Ovary (tissue), 10 donors: ENCODE measurements at places on chromosomes 5 and 9.

GRCh38 chr9:71704796-71705195 is 63.5 kb downstream of the CEMIP2 start:
- no peak for DNase-seq

GRCh38 chr9:89680547-89681467 is 76.0 kb downstream of the GADD45G start:
- DNase-seq, result no peak

GRCh38 chr9:136457326-136457725 is 17.7 kb upstream of the INPP5E start:
- no peak for DNase-seq

DNA sequence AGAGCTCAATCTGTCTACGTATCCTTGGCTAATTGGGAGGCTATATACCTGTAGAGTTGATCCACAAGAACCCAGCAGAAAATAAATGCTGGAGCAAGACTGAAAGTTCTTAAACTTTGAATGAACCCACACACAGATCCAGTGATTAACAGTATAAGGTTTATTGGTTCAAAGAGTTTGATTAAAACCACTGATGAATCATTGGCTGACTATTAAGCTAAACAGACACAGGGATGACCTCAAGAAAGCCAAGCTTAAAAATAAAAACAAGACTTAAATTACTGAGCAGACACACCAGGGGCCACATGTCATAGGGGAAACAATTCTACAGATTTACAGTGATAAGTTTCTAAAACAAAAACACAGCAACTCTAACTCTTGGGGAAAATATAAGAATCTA is 163.6 kb downstream of the SPATA31D1 start:
- DNase-seq, result no peak

DNA sequence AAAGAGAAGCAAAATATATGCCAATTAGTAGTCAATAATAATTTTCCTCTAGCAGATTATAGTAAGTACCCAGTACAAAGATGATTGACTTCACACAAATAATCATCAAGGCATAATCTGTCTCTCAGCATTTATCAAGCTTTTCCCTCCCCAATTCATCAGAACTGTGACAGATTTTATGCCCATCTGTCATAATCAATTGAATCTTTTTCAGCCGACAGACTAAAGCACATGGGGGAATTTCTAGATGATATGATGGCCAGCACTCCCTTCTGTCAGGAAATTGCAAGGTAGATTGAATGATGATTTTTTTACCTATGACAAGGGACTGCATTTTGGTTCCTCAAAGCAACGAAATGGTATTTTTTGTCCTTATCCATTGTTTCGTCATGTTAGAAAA is 227.1 kb upstream of the CYLC2 start:
- DNase-seq, result no peak

DNA sequence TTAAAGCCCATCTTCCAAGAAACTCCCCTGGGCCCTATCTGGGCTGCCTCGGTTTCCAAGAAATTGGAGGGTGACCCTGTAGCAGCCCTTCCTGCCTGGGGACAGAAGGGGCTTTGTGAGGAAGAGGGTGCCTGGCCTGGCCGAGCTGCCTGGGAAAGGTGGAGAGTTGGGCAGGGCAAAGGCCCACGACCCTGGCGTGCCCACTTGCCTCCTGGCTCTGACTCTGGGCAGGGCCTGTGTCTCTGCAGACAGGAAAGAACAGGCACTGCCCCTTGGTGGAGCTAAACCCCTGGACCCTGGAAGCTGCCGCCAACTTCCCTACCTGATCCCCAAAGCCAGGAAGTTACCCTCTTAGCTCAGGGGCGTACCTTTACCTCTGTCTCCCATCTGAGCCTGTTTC is 149.3 kb downstream of the RGS3 start:
- no peak for DNase-seq

DNA sequence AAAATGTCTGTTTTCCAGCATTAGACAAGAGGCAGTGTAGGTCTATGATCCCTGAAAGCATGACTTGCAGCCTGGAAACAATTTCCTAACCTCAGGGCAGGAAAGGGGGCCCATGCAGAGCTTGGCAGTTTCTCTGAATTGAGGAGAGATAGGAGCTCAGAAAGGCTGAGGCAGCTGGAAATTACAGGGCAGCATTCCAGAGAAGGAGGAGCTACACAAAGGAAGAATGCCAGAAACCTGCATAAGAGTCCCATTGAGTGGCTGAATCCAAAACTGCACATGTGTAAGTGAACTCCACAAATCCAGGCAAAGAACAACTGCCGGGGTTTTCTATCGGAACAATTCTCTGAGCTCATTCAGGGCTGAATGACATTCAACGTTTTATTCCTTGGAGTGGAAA is 346.8 kb downstream of the PIK3R1 start:
- DNase-seq, result peak; percentile 29

DNA sequence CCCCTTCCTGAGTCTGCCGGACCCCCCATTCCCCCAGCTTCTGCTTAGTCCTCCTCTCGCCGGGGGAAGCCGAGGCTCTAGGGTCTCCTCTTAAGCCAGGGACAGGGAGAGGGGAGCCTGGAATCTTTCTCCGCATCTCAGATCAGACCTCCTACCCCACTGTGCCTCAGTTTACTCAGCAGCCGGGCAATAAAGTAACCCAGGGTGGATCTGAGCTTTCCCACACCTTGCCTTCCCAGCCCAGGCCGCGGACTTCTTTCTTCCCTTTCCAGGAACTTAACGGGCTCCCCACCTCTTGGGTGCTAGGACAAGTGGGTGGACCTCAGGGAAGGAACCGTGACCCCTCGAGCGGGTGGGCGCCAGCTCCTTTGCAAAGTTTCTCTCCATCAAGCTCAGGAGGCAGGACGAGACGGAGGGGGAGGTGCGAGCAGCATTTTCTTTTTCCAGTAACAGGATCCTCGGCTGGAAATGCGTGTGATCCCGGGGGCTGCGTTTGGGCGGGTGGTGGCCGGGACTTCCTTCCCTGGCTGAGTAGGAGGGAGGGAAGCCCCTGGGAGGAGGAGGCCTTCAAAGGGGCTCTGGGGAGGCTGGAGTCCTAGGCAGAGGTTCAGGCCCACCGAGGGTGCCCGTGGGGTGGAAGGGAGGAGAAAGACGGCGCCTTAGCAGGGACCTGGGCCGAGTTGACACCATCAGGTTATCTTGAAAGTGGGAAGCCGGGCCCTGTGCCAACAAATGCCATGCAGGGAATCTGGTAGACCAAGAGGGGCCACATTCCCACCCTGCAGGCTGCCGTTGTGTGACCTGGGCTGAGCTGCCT is 795 bp downstream of the DAB2IP start:
- DNase-seq, result peak; percentile 46

DNA sequence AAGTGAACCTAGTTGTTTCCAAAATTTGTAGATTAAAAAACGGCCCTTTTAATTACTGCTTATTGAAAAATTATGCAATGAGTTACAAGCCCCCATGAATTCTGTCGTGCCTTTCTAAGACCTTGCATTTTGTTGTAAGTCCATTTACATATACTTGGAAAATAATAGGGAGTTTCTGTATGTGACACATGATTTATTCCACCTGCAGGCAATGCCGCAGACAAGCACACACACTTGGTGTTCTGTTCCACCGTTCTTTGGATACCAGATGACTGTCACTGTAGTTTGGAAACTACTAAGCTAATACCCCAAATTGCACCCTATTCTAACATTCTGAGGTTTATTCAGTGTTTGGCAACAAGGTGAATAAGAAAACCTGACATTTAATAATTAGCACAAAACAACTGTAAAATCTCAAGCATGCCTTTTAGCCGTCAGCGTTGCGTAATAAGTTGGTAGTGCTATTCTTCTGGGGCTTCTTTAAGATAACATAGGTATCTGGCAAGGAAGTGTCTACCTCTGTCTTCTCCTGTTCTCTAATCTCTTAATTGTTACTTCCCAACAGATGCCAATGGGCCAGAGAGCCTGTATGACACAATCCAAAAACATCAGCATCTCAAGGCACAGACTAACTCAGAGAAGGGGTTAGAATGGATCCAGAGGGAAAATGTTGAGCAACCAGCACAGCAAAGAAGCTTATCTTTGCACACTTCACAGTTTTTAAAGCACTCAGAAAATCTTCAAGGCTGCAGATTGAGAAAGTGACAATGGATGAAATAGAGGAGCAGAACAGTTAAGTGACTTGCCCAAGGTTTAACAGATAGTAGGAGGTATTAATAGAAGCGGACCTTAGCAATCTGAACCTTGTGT is 48.2 kb upstream of the DPYSL3 start:
- no peak for DNase-seq

DNA sequence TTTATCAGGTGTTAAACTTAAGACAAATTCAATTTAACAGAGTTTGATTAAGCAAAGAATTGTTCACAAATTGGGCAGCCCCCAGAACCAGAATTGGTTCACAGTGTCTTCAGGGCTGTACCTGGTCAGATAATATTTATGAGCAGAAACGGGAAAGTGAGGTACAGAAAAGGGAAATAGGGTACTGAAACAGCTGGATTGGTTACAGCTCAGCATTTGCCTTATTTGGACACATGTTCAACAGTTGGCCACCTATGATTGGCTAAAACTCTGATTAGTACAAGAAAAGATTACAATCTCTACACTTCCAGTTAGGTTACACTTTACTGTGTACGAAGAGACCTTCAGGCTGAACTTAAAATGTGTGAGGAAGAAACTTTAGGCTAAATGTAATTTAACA is 18.7 kb downstream of the LRRC70 start:
- no peak for DNase-seq

DNA sequence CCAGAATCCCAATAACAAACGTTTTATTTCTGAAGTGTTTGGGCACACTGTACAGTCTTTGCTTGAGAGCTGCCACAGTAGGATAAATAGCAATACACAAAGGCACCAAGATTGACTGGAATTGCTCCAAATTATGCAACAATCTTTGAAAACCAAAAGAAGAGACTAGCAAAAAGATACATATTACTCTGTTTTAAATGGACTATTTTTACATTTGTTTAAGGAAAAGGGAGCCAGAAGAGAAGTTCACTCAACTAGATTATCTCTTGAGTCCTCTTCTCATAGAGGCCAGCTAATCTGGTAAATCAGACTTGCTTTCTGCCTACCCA is 385.0 kb upstream of the SLC30A5 start:
- no peak for DNase-seq

DNA sequence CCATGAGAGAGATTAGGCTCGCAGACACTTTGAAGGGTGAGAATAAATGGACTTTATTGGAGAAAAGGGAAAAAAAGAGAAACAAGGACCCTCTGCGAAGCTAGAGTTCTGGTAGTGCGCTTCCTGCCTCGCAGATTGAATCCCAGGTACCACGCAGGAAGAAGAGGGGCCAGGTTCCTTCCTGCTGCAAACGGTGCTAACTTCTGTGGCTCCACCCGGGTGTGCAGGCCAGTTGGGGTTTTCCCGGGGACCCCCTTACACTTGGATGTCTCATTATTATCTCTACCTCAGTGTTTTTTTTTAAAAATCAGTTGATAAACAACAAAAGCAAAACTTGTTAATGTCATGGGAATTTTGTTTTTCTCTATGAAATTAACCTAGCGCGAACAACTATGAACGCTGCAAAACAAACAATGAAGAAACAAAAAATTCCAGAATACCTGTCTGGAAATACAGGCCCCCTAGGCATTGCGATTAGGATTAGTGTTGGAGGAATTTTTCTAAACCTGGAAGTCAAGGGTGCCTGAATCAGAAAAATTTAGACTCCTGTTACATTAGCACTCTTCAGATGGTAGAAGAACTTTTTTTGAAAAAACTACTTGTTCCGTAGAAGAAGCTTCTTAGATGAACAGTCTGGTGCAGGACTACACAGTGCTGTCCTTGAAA is 414.5 kb downstream of the MAN2A1 start:
- no peak for DNase-seq

DNA sequence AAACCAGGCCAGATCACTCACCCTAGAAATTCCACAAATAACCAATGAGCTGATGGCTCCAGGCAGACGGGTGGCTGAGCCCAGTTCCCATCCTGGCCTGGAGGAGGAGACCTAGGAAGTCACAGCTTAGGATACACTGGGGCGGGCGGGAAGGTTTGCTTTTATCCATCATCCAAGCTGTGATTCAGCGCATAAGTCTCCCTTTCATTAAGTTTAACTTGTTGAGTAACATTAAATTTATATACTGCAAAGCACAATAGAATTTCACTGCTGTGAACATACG is 55.7 kb downstream of the THBS4 start:
- DNase-seq, result no peak

- DNase-seq, result no peak
Observed at GRCh38 chr5:113181853-113182490, 205.4 kb downstream of the DCP2 start.

DNA sequence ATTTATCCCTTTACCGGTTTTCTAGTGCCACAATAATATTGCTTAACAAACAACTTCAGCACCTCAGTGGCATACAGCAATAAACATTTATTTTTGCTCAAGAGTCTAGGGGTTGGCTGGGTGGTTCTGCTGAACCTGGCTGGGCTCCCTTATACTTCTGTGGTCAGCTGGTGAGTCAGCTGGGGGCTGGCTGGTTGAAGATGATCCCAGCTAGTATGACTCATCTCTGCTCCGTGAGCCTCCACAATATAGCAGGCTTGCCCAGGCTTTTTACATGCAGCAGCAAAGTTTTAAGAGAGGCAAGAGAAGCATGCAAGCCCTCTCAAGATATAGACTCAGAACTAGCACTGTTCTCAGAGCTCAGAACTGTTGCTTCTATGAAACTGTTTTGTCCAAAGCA is 523.5 kb upstream of the CLINT1 start:
- peak; percentile 72 for DNase-seq

DNA sequence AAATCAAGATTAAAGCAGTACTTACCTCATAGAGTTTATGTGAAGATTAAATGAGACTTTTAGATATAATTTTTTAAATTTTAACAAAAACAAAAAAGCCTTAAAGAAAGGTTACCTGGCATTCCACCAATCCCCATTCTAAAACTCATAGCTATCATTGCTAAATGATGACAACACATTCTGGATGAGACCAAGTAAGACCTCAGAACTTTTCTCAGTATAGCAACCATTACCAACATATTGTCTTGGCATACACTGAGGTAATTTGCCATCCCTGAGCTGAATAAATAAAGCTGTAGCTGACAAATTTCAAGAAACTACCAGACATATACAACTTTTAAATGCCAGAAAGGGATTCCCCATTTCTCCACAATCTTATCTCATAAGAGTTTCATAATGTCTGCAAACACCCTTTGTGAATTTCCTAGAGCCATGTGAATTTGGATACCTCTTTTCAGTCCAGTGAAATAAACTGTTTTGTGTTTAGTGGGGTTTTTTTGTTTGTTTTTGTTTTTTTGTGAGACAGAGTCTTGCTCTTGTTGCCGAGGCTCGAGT is 29.5 kb downstream of the RANBP3L start:
- no peak for DNase-seq
